ENCODE measurements at places on chromosomes 2 and 18.

DNA sequence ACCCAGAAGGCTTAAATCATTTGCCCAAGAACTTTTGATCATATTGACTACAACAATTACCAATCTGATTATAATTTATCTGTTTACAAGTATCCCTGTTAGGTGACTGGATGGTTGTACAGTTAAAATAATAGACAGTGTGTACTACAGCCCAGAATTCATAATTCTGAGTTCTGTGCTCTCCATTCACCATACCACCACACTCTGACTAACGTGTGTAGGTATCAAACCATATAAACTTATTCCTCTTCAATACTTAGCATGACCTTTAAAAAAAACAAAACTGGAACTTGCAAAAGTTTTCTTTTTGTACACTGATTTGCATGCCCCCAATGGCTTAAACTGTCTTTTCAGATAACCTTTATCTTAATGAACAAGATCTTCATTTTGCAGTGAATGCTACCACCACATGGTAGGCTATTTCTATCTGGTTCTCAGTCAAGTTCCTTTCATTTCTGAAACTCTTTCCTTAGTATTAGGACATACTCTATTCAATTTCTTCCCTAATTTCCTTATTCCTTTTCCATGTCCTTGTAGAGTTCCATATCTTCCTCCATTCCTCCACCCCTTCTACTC is 50.9 kb downstream of the SOS1 start:
- DNase-seq: no peak

- DNase-seq: no peak
Observed at GRCh38 chr2:112148477-112148876, 10.3 kb downstream of the FBLN7 start.

DNA sequence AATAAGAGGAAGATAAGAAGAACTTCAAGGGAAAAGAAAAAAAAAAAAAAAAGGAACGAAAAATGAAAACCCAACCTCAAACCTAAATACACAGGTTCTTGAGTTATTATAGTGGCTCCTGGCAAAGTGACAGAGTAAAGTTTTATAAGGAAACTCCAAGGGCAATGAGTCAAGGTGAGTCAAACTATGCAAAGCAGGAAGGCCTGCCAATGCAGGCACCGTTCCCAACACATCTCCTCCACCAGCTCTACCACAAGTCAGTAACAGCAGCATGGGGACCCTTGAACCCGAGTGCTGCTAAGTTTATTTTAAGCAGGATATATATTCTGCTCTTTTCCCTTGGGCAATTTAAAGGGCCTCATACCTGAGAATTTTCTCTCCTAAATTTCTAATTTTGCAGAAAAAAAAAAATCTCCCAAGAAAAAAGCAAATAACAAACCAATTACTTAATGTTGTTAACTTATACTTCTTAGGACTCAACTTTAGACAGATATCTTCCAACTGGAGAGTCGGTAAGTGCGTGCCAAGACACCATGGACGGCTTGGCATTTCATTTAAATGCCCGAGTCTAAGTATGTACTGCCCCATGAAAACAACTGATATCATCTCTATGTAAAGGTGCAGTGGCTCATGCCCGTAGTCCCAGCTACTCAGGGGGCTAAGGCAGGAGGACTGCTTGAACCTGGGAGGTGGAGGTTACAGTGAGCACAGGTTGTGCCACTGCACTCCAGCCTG is 75.7 kb upstream of the TFCP2L1 start:
- no peak for DNase-seq

- no peak for DNase-seq
Observed at GRCh38 chr2:23478087-23478932, 93.3 kb downstream of the KLHL29 start.

DNA sequence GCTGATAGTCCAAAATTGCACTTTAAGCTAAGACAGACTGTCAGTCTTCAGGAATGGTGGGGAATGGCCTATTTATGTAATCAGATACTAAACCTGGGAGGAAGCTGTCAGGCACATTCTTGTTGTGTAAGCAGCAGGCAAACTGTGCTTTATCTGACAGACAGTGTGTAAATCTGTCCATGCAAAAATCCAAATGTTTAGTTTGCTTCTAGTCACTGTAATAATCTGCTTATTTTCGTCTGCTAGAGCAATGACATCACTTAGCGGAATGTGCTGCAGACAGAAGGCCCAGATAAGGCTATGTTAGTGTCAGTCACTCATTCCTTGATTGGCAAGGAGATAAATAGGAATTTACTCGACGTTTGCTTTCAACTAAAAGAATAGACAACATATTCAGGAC is 263.5 kb downstream of the ZNF407 start:
- DNase-seq: no peak

DNA sequence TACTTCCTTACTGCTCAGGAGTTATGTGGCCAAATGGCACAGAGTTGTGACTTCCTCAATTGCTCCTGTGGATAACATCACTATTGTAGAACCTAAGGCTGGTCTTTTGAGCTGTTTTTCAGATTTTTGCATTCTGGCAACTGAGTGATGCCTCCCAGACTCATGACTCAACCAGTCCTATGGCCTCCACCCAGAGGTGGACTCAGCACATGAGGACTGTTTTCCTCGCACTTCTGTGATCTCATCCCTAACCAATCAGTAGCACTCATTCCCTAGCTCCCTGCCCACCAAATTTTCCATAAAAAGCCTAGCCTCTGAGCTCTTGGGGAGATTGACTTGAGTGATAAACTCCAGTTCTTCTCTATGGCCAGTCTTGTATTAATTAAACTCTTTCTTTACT is 407.9 kb upstream of the TNP1 start:
- no peak for DNase-seq

- DNase-seq: no peak
Observed at GRCh38 chr2:112813280-112813966, 23.2 kb downstream of the IL1B start.

All from NCI-H2107 (cell line).